GM23248 (cell line): ENCODE measurements at places on chromosomes 16 and 17. TPM values are rescaled to one million over a fixed set of nuclear protein-coding genes. Genes with fewer than 3 reads are reported as not detected.

DNA sequence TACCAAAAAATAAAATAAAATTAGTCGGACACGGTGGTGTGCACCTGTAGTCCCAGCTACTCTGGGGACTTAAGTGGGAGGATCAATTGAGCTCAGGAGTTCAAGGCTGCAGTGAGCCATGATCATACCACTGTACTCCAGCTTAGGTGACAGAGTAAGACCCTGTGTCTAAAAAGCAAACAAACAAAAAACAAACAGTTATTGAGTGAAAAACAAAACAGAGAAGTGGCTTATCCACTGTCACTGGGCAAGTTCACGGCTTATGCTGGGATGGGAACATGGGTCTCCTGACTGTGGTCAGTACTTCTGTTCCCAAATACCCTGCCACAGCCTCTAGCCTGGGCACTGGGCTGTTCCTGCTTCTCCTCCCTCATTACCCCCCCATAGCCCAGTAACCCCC lies 9.5 kb upstream of the GRN start:
- no peaks in the 10 kb centered on the region for H3K27me3 ChIP-seq
- H3K4me3 ChIP-seq = no peak overlapping the region
- H3K4me1 ChIP-seq = no peaks in the 10 kb centered on the region
- no peaks in the 10 kb centered on the region for H3K36me3 ChIP-seq

DNA sequence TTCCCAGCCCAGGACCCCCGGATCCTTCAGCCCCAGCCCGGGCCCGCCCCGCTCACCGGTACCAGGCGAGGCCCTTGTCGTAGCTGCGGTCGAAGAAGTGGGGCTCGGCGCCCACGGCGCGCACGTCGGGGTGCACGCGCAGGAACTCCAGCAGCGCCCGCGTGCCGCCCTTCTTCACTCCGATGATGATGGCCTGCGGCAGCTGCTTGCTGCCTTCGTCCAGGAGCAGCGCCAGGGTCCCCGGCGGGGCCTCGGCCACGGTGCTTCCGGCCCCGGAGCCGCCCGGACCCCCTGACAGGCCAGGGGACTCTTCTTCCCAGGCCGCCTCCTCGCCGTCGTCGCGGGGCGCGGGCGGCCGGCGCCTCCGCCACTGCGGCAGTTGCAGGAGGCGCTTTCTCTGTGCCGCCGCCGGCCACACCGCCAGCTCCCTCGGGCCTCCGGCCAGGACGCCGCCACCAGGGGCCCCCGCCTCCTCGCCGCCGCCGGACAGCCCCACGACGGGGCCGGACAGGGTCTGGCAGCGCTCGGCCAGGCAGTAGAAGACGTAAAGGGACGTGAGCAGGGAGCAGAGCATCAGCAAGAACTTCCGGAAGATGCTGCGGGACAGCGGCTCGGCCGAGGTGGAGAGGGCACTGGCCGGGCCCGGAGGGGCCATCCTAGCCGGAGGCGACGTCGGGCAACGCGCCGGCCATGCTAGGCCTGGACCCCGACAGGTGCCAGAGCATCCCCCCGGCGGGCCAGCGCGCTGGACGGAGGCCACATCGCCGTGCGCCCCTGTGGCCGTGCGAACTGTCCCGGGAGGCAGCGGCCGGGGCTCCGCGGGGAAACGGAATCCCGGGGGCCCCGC lies 1.0 kb downstream of the HS3ST3A1 start:
- no peaks in the 10 kb centered on the region; the same call in 1 of the 2 replicates for H3K36me3 ChIP-seq
- peak; percentile 68 for DNase-seq
- H3K27me3 ChIP-seq = no peaks in the 10 kb centered on the region
- H3K4me1 ChIP-seq = peaks cover 14% of the 10 kb centered on the region
- H3K27ac ChIP-seq = peak overlapping the region; percentile 74

- peaks cover 7% of the 10 kb centered on the region; the same call in 1 of the 2 replicates for H3K4me1 ChIP-seq
- no peaks in the 10 kb centered on the region for H3K36me3 ChIP-seq
- DNase-seq = peak; percentile 80
- H3K27me3 ChIP-seq = peaks cover 21% of the 10 kb centered on the region
- no peak within 1 kb of the TSS for H3K27ac ChIP-seq
Observed at GRCh38 chr16:89093602-89094251, at the start of gene ACSF3. Gene ACSF3 (plus strand): TSS chr16:89093852. CDS start chr16:89100682, 6,830 bp downstream.

DNA sequence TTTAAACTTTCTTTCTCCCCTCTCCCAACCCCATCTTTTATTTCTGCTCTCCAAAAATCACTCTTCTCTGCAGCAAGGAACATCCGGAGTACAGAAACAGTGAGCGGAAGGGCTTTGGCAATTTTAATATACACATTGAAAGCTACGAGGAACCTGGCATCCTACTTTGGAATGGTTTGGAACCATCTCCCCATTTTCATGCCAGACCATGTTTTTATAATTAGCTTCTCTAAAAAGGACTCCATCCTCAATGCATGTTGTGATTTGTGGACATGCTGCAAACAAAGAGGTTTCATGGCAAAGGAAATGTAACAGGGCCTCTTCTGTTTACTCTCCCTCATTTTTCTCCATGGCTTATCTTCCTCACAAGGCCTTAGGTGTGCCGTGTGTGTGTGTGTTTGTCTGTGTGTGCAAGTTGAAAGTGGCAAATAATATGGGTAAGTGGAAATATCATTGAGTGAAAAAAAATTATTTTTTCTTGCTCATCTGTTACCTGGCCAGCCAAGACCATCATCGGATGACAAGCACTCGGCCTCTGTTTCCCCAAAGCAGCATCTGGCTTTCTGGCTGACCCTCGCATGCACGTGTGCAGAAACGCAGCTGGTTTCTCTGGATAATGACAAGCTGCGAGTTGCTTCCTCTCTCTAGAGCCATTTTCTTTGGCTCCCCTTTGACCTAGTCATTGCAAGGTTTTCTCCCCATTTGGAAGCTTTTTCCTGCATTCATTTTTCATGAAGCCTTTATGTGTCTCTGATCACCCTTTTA lies 585.0 kb downstream of the TMEM114 start:
- H3K27ac ChIP-seq = no peak overlapping the region
- no peaks in the 10 kb centered on the region for H3K36me3 ChIP-seq
- H3K4me3 ChIP-seq = no peak overlapping the region
- no peaks in the 10 kb centered on the region for H3K27me3 ChIP-seq
- no peak for DNase-seq

GRCh38 chr16:276426-277077 lies 808 bp upstream of the RGS11 start:
- DNase-seq = no peak
- no peaks in the 10 kb centered on the region for H3K36me3 ChIP-seq
- H3K4me1 ChIP-seq = no peaks in the 10 kb centered on the region
- H3K27ac ChIP-seq = no peak overlapping the region

GRCh38 chr16:51592535-51593300 lies 441.6 kb upstream of the SALL1 start:
- peaks cover 7% of the 10 kb centered on the region; the same call in 1 of the 2 replicates for H3K27me3 ChIP-seq
- H3K36me3 ChIP-seq = no peaks in the 10 kb centered on the region
- H3K27ac ChIP-seq = no peak overlapping the region

GRCh38 chr16:14347706-14348105 lies 276.6 kb downstream of the MRTFB start:
- H3K27me3 ChIP-seq = no peaks in the 10 kb centered on the region
- no peak overlapping the region for H3K27ac ChIP-seq
- no peak for DNase-seq
- no peaks in the 10 kb centered on the region for H3K36me3 ChIP-seq

The KRT16 gene
- total RNA-seq = 0.38 and 2.5 TPM in 2 replicates

DNA sequence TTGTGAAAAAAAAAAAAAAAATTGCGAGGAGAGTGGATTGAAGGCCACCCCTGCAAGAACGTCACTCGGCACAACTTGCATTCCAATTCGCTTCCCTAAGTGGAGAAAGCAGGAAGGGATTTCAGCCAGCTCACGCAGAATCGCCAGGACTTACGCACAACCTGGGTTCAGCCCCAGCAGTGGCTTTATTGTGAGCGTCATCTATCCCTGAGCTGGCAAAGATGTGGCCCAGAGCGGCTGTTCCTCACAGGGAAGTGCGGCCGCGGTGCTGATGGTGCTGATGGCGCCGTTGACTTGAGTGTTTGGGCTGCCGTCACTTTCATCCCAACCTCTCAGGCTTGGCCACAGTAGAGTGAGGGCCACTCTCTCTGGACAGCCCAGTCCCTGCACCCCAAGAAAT lies 197.6 kb downstream of the NTN1 start:
- H3K4me1 ChIP-seq = peaks cover 12% of the 10 kb centered on the region
- H3K27me3 ChIP-seq = no peaks in the 10 kb centered on the region
- no peak for DNase-seq
- no peak overlapping the region for H3K4me3 ChIP-seq

GRCh38 chr17:44587339-44587738 lies 30.1 kb downstream of the FZD2 start:
- DNase-seq = peak; percentile 94
- peak overlapping the region; percentile 57 for H3K27ac ChIP-seq
- no peak overlapping the region for H3K4me3 ChIP-seq
- no peaks in the 10 kb centered on the region for H3K36me3 ChIP-seq
- peaks cover 17% of the 10 kb centered on the region for H3K4me1 ChIP-seq

The TBC1D3H gene
- not detected in 2 replicates for total RNA-seq

DNA sequence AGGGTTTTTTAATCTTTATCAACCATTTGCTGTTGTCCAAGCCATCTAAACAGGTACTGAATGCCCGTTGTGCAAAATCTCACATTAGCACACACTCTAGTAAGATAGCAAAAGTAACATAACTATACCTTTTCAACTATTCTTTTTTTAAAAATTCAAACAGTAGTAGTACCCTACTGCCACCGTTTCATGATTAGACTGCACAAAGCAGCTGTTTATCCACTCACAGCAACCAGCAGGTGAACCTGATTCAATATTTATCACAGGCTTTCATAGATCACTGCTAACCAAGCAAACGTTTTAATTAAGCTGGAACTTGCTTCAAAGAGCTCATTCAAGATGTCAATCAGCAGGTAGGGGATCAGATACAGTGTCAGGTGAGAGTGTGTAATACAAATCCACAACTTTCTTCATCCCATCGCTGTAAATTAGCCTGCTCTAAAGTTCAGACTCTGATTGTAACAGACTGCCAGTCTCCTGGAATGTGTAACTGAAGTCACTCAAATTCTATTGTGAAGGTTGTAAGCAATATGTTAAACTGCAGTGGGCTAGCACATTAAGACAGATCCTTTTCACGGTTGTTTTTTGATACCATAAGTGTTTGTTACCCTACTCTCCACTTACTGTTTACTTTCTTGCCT lies 47.3 kb downstream of the BRIP1 start:
- H3K27me3 ChIP-seq = no peaks in the 10 kb centered on the region
- H3K27ac ChIP-seq = no peak overlapping the region
- H3K36me3 ChIP-seq = no peaks in the 10 kb centered on the region
- no peak overlapping the region for H3K4me3 ChIP-seq
- DNase-seq = no peak
- peaks cover 12% of the 10 kb centered on the region for H3K4me1 ChIP-seq

DNA sequence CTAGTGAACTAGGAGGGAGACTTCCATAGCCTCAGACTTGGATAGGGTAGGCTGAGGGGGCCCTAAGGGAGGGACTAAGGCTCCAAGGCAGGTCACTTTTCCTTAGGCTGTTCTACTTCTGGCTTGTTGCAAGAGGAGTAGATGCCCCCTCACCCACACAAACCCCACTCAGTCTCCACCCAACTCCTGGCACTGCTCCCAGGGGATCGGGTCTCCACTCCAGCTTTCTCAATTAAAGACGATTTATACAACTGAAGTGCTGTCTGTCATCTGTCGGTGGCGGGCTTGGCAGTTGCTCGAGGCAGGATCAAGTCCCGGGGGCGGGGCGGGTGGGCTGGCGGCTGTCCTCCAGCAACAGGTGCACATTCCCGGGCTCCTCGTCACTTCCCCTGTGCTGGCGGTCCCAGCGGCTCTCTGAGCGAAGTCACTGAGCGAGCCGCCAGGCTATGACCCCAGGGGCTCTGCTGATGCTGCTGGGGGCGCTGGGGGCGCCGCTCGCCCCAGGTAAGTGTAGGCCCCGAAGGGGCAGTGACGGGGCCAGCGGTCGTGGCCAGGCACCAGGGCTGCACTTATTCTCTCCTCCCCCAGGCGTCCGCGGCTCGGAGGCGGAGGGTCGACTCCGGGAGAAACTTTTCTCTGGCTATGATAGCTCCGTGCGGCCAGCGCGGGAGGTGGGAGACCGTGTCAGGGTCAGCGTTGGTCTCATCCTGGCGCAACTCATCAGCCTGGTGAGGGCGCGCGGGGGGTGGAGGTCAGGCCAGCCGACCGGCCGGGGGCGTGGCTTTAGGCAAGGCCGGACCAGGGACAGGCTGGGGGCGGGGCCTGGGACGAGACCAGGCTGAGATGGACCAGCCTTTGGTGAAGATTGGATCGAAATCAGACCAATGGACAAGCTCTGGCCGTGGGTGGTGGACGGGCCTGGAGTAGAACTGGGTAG lies at the start of gene CHRNB1:
Gene CHRNB1, plus strand, starts transcription at position 380 of the 937 bp plus-strand sequence. Its CDS starts 67 bp downstream, at position 447.
- peaks cover 24% of the 10 kb centered on the region for H3K27me3 ChIP-seq
- no peak within 1 kb of the TSS for H3K27ac ChIP-seq
- peak within 1 kb of the TSS; percentile 56 for H3K4me3 ChIP-seq

DNA sequence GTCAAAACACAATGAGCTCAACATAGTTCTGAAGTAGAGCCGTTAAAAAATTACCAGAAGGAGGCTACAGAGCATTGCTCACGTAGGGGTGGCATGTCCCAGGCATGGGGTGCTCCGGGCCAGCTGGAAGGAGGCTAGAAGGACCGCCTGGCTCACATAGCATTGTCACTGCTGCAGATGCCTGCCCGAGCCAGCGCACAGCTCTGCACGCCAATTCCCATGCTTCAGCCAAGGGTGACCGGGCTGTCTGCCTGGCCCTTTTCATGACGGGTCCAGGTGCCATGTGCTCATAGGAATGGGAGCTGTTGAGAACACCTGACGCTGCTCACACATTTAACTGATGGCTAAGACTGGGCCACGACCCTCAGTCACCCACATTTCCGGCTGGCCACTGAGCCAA lies 228.9 kb upstream of the FOXF1 start:
- no peak for DNase-seq
- no peak overlapping the region for H3K27ac ChIP-seq
- no peak overlapping the region for H3K4me3 ChIP-seq
- H3K36me3 ChIP-seq = no peaks in the 10 kb centered on the region
- H3K4me1 ChIP-seq = no peaks in the 10 kb centered on the region
